ENCODE measurements at places on chromosomes 2 and 18.

- no peak for DNase-seq
These were observed 186.3 kb downstream of the MYCN start for GRCh38 chr2:16126517-16127275.

- peak; percentile 58 for DNase-seq
These were observed 16.1 kb downstream of the ACOXL start for GRCh38 chr2:110748489-110748867.

DNA sequence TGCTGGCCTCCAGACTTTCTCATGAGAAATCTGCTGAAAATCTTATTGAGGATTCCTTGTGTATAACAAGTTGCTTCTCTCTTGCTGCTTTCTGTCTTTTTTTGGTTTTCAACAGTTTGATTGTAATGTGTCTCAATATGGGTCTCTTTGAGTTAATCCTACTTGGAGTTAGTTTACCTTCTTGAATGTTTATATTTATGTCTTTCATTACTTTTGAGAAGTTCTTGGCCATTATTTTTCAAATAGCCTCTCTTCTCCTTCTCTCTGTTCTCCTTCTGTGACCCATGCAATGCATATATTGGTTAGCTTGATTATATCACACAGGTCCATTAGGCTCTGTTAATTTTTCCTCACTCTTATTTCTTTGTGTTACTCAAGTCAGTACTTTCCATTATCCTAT lies 67.4 kb upstream of the ADAM23 start:
- DNase-seq = no peak

- DNase-seq = no peak
These were observed 18.4 kb upstream of the DSC2 start for GRCh38 chr18:31120594-31120993.

DNA sequence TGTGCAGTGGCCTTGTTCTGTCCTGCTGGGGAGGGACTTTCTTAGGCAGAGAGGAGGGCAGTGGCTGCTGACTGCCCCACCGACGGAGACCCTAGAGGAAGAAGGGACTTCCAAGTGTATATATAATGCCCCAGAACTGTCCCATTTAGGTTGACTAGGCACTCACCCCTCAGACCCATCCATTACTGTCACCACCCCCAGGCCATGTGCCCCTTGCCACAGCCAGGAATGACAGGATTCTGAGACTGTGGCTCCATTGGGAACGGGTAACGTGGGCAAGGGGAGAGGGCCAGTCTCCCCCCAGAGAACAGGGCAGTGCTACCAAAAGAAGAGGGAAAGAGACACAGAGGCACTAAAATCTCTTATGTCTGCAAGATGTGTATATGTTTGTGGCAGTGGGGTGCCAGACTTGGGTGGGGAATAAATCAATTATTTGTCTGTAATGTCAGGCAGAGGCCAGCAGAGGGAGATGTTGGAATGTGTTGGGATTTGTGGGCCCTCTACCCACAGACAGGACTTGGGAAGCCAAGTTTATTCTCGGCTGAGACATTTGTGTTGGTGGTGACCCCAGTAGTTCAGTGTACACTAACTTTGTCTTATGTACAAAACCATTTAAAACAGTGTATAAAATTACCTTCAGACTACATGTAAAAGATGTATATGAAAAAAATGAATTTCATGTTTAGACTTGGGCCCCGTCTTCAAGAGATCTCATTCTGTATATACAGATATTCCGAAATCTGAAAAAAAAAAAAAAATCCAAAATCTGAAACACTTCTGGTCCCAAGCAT lies 24.0 kb upstream of the TMEM37 start:
- peak; percentile 22 for DNase-seq

- no peak for DNase-seq
These were observed 82.1 kb downstream of the TMEM163 start for GRCh38 chr2:134636714-134637113.

GRCh38 chr18:56026509-56026908 lies 438.5 kb upstream of the TCF4 start:
- no peak for DNase-seq

GRCh38 chr2:81894451-81894990 lies 1590.0 kb upstream of the LRRTM1 start:
- DNase-seq = no peak

DNA sequence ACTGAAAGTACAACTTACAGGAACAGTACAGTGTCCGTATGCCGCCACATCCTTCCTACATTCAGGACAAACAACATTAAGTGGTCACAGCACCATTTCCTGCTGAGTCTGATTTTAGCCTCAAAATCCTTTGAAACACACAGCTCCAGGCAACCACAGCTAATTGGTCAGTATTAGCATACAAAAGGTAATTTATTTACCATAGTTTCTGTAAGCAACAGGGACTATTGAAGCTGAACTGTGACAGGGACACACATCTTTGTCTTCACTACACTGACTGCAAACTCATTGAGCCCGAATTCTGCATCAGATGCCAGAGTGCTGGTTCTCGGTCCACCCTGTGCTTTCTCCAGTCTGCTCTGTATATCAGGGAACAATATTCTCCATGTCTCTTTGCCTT lies 151.8 kb downstream of the ST6GAL2 start:
- no peak for DNase-seq

GRCh38 chr2:102065675-102066252 lies 74.0 kb downstream of the IL1R2 start:
- DNase-seq = no peak

- DNase-seq = no peak
These were observed 222.3 kb downstream of the SH3RF3 start for GRCh38 chr2:109351164-109351756.

- no peak for DNase-seq
These were observed 3.6 kb upstream of the DLX2 start for GRCh38 chr2:172106108-172106961.

GRCh38 chr2:152497481-152498052 lies 162.6 kb downstream of the FMNL2 start:
- DNase-seq = no peak

- no peak for DNase-seq
These were observed 51.1 kb downstream of the LPIN2 start for GRCh38 chr18:2961821-2962220.

- no peak for DNase-seq
These were observed 36.5 kb upstream of the SLC39A10 start for GRCh38 chr2:195620501-195620900.

DNA sequence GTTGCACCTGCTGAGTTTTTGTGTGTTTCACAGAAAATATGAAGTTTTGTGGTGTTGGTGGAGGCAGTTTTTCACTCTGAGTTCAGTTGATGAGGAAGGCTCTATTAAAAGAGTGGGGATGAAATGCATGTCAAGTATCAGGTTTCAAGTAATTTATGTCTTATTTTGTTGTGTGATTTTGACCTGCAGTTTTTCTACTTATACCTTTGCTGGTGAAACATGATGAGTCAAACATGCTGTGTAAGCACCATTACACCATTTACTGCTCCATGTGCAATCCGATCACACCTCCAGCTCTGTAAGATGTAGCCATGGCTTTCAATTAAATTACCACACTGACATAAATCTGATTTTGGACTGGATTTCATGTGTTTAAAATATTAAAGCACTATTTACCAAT lies 174.5 kb upstream of the ZEB2 start:
- no peak for DNase-seq

GRCh38 chr2:9401059-9401547 lies 22.2 kb downstream of the ITGB1BP1 start:
- no peak for DNase-seq

DNA sequence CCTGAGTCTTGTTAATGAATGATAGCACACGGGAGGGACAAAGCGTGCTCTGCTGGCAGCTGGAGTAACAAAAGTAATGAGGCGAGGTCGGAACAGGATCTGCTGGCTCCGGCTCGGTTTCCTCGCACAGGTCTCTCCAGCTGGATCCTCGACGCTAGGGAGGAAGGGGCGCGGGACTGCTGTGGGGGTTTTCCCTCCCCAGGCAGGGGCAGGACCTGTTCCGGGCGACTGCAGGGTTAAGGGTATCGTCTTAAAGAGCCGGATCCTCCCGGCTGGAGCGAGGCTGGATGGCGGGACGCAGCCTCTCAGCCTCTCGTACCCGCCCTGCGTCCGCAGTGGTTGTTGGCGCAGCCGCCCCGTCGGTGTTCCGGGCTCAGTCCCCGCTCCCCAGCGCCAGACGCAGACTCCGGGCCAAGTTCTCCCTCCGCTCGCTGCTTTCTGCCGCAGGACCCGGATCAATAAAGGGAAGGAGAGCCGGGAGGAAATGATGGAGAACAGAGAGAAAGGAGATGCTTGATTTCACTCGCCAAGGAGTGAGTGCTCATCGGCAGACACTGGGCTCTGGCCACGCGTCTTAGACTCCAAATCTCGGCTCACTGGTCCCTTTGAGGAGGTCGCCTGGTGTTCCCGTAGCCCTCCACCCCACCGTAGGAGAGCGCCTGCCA lies 1.1 kb upstream of the LIPG start:
- DNase-seq = no peak

- DNase-seq = no peak
These were observed 225.0 kb downstream of the FHOD3 start for GRCh38 chr18:36522509-36522908.

- DNase-seq = no peak
These were observed 109.7 kb upstream of the CNTNAP5 start for GRCh38 chr2:123915380-123915779.

GRCh38 chr2:227097495-227098161 lies 66.4 kb downstream of the COL4A4 start:
- no peak for DNase-seq

- DNase-seq = no peak
These were observed 54.5 kb upstream of the AFF3 start for GRCh38 chr2:100196786-100197494.

- no peak for DNase-seq
These were observed 1.7 kb downstream of the MAPRE3 start for GRCh38 chr2:26971911-26972786.

DNA sequence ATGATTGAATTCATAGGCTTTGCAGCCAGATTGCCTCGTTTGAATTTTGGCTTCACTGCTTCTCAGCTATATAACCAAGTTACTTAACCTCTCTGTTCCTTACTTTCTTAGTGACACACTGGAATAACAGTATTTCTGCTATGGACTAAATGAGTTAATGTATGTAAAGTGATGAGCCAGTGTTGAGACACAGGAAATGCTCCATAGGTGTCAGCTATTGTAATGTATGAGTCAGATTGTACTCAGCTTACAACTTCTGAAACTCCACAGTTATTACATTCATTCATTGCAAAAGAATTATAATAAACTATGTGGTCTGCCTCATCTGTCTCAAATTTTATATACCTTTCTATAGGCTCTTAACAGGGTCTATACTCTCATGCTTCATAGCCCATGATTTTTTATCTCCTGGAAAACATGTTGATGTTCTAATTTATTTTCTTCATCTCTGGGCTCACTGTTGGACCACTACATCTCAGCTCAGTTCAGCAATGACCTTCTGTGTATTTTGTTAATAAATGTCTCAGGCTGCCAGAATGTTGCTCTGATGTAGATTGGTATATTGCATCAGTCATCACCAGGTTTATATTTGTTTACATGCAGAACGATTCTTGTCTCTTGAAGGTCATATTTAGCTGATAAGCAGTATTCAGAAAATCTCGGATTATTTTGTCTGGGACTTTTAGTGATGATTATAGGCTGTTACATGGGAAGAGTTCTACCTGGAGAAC lies 76.2 kb downstream of the MAP3K20 start:
- no peak for DNase-seq

DNA sequence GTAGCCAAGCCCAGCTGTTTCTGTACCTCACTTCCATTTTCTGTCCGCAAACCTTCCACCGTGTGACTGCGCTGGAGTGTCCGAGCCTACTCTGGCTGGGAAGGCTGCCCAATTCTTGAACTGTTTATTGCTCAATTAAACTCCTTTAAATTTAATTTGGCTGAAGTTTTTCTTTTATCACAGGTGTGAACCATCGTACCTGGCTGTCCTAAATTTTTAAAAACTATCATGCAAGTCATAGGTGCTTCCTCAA lies 6.2 kb upstream of the RNU2-63P start:
- no peak for DNase-seq

DNA sequence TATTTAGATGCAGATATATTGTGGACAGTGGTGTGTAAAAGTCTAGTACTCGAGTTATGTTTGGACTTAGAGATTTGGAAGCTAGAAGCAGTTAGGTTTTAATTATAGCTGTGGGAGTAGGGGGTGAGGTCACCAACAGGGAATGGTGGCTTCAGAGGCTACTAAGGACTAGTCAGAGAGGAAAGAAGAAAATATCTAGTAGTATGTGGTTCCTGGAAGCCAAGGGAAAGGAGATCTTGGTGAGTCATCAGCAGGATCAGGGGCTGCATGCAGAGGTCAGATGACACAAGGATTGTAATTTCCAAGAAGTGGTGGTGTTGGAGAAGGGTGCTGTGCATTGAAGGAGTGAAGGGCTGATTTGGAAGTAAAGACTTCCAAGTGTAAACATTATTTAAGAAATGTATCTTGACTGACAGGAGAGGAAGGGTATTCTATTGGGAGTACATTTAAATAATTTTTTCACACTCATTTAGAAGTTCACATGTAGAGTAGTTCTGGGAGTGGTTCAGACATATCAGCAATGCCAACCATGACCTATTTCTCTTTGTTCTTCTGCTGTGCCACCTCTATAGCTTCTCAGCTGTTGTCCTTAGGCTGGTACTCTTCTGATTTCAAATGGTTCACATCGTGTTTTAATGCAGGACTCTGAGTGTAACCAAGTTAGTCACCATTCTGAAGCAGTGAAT lies 59.1 kb downstream of the ACSL3 start:
- DNase-seq = no peak

DNA sequence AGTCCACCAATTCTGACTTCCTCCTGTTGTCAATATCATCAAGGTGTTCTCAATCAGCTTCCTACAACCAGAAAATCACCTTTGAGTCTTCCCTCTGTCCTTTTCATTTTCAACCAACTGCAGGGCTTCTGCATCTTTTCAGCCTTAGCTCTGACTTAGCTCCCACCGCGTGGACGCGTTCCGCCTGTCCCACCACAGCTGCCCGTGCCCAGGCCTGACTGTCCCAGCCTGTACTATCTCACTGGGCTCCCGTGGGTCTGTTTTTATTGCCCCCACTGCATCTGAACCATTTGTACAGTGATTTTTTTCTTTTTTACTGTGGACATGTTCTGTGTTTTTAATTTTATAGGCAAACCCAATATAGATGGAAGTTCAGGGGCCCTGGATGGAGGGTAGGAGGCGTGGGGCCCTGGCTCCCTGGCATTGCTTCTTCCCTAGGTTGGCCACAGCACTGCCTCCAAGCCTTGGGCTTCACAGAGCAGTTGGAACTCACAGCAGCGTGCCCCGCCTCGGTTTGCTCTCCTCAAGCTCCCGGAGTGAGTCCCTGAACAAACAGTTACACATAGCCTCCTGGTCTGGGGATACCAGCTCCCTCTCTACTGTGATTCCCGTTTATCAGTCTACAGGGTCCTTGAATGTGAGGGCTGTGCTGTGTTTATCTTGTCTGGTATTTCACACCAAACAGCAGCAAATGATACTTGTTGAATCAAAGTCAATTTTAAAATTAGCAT lies 280.6 kb upstream of the PXDN start:
- DNase-seq = no peak

DNA sequence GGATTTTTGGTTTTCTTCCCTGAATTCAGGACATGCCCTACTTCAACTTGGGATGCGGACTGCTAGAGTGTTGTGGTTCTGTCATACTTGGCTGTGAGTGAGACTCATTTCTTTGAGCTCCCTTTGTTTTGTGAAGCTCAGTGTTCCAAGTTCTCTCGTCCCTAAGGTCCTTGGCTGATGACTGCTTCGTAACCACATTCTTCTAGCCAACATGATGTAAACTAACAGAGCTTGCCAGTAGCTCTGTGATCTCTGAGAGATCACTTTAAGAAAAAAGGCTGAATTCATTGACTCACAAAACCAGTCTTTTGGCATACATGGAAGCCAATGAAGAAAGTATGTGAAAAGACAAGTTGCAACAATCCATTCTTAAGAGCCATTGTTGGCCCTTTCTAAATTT lies 96.9 kb upstream of the MSTN start:
- DNase-seq = no peak

- DNase-seq = peak; percentile 32
These were observed 42.3 kb upstream of the MYO1B start for GRCh38 chr2:191202881-191203397.
